Cerebellar nuclear complex (tissue), 1 donor: ENCODE measurements at places on chromosomes 3 and 15.

DNA sequence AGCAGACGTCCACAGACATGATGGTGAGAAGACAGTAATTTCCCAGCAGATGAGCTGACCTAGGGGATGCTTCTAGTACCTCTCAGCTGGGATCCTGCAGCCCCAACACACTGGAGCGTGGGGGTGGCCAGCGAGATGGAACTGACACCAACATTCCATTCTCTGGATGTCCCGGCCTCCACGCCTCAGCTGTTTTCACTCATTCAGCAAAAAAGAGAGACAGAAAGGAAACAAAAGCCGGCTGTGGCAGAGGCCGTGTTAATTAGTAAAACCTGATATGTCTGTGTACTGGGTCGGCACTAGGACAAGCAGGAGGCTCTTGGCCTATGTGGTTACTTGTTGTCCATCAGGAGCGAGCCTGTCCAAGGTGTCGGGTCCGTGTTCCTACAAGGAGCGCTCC, 82.6 kb upstream of the MYZAP start:
- no peak for DNase-seq

GRCh38 chr3:185648396-185648795, 62.3 kb downstream of the SENP2 start:
- no peak for DNase-seq

DNA sequence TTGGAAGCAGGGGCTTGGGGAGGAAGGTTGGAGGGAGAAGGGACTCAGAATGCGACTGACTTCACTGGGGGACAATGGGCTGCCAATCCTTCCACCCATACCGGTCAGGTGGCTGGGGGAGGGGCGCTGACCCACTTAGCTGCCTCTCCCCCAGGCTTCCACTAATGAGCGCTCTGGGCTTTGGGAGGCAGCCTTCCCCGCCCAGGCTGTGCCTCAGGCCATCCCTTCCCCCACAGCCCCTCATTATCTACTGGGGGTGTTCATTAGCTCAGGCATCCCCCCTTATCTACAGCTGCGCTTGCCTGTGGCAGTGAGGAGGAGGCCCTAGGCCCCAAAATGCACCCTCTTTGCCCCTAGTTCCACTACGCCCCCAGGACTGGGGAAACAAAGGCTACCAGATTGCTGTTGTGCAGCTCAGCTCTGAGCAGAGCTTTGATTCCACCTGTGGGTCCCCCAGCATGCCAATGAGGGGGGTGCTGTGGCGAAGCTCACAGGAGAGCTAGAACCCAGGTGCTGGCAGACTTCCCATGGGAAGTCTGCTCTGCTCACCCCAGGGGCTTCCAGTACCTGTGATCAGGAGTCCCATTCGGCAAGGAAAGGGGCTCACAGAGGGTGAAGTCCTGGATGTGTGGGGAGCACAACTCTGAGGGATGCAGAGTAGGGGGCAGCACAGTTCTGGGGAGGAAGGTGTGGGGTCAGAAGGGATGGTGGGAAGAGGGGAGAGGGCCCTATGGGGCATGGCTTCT, 29.4 kb upstream of the SEMA3F start:
- no peak for DNase-seq

- no peak for DNase-seq
These were observed 46.6 kb downstream of the LARS2 start for GRCh38 chr3:45434996-45435395.

GRCh38 chr3:124584245-124584551, 146.1 kb upstream of the UMPS start:
- no peak for DNase-seq

DNA sequence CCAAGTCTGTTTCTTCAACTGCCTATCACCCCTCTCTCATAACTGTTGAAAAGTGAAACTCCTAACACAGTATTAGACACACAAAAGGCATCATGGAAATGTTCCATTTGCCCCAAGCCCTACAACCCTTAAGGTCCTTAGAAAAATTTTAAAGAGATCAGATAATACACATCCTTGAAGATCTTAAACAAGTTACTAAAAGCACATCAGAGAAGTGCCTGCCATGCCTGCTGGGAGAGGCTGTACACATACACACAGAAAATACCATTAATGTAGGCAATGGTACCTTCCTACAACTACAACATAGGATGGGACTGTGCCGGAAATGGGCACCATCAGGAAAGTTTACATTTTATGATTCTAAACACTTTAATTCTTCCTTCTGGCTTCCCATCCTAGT, 3.3 kb downstream of the ADAM10 start:
- no peak for DNase-seq

- DNase-seq: no peak
These were observed 29.1 kb upstream of the ST6GAL1 start for GRCh38 chr3:186901135-186901734.

GRCh38 chr15:70086636-70087035, 11.1 kb downstream of the TLE3 start:
- no peak for DNase-seq

DNA sequence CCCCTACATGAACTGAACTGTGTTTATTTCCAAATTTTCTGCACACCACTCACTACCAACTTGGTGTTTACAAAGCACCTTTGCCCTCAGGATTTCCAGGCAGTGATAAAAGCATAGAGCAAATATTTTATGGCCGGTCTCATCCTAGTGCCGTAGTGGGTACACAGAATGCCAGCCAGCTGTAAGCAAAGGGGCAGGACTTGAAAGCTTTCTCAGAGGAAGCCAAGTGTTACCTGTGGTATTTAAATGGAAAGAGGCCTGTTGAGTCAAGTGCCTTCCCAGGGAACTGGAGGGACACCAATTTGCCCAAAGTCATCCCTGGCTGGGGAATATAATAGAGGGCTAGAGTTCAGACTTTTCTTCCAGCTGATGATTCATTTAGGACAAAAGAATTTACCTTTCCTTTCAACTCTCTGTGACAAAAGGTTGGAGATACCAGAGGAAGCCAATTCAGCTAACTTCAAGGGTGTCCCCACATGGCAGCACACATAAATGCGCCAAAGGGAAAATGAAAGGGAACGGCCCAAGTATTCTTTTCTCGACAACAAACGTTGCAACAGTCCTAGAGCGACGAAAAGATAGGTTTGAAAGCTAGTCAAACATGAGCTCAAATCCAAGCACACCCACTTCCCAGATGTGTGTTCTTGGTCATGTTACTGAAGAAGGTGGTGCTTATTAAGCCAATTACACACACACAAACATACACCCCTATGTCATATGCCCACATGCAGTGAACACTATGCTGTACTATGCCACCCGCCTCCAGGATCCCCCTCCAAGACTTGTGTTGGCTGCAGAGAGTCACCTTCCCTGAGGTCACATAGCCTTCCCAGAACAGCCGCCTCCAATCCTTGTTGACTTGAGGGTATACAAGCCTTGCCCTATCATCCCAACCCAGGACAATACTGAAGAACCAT, 27.7 kb downstream of the MAGI1 start:
- DNase-seq: no peak

GRCh38 chr3:15017191-15017590, 47.9 kb downstream of the MRPS25 start:
- no peak for DNase-seq

GRCh38 chr3:3881050-3881449, 81.8 kb downstream of the LRRN1 start:
- DNase-seq: no peak

- DNase-seq: peak; percentile 59
These were observed 228.8 kb upstream of the BHLHE40 start for GRCh38 chr3:4750306-4750968.

- no peak for DNase-seq
These were observed 5.2 kb downstream of the GLB1 start for GRCh38 chr3:33091746-33092145.

DNA sequence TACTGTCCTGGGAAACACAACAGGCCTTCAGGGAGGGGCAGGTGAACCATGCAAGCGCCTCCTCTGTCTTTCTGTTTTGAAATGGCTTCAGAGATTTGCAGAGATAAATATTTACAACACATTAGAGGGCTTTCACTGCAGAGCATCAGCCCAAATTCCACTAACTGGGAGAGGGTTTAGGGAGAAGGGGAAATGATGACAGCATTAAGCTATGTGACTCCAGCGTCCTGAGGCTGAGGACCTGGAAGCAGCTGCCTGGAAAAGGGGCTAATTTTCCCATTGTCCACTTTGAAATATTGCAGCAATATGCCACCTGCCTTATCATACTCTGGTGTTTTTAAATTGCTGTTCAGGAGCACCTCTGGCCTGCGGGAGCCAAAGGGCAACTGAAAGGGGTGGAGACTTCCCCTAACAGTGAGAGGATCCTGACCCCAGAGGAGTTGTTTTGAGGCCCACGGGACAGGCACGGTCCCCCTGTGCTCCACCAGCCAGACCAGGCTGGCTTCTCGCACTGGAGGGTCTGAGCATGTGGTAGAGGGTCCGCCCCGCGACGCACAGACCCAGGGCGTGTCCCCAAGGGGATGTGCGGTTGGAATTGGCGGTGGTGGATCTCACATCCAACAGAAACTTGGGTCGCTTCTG, 110.6 kb downstream of the XXYLT1 start:
- DNase-seq: no peak

GRCh38 chr3:72576563-72576962, 271.7 kb downstream of the SHQ1 start:
- DNase-seq: no peak

DNA sequence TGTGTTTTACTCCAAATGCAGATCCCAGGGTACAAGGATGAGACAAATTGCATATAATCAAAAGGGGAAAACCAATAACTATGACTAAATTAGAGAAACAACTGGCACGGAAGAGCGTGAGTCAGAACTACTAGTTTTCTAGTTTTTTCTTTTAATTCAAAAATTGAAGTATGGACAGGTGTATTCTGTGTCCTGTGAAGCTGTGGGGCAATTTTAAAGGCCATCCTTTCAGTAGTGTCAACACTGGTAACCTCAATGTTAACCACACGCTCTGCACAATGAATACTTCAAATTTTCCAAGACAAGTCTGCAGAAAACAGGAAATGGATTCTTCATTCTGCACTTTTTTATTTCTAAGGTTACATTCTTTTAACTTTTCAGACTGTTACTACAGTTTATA, 32.5 kb upstream of the GOLGA8A start:
- no peak for DNase-seq

DNA sequence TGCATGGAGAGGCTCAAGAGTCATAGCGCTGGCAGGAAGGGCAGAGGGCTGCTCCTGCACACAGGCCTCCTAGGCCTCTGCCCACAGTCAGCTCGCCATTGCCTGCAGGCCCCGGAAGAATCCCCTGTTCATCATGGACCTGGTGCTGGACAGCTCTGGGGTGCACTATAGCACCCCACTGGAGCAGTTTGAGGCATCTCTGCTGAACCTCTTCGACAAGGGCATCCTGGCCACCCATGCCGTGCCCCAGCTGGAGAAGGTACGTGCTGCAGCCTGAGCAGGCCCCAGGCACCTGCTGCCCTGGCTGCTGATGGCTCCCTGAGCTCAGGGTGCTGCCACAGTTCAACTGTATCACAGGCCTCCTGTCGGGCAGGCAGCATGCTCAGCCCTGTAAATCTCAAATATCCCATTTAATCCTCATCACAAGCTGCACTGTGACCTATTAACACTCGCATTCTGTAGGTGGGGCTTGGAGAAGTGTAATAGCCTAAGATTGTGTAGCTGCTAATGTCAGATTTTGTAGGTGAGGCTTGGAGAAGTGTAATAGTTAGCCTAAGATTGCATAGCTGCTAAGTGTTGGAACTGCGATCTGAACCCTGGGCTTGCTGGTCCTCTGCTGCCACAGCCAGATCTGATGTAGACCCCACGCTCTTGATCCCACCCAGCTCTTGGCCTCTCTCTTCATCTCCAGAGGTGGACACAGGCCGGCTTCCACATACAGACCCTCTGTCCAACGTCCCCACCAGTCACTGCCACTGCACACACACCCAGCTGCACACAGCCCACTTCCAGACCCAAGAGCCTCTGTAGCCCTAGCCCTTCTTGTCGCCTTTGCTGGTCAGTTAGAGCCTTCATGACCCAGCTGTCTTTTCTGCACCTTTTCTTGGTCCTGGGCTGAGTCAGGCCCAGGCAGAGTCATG, 31.9 kb downstream of the DNAH1 start:
- no peak for DNase-seq

DNA sequence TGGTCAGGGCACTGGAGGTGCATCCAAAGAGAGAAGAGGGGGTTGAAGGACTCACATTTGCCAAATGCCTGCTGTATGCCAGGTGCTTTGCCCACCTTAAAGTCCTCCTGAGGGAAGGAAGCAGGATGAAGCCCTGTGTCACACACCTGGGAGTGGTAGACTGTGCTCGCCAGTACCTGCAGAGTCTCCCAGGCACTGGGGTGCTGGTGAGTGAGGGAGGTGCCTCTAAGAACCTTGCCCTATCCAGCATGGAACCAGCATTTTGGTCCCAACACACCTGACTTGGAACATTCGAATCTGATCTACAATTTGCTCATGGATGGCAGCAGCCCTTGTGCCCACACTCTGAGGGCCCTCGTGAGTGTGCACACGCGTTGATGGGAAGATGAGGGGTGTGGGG, 76.7 kb downstream of the SEC22A start:
- DNase-seq: no peak

- DNase-seq: no peak
These were observed 100.1 kb upstream of the CHD2 start for GRCh38 chr15:92800013-92800412.

- no peak for DNase-seq
These were observed 26.0 kb downstream of the ACSBG1 start for GRCh38 chr15:78208341-78208844.

DNA sequence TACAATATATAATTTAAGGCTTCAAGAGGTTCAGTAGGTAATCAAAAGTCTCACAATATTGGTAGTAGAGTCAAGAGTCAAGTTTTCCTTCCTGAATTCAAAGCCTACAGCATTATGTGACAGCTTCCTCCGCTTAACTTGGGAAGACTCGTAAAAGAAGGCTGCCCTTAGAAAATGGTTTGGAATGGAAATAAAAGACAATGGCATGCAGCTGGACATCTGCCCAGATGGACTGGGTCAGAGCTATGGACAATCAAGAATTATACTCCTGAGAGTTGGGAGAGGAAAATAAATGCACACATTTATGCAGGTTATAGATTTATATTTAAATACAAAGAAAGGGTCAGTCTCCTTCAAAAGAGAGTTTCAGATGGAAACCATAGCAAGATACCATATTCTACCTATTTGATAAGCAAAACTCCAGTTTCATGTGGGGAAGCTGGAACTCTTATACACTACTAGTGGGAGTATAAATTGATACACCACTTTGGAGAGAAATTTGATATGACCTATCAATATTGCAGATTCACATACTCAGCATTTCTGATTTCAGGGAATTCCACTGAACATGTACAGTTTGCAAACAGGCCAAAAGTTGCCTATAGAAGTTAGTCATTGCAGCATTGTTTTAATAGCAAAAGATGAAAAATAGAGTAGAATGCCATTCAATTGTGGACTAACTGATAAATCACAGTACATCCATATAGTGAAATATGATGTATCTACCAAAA, 6.1 kb downstream of the CRYBG3 start:
- no peak for DNase-seq
